ENCODE measurements at places on chromosomes 6 and 20. TPM values are rescaled to one million over a fixed set of nuclear protein-coding genes. Genes with fewer than 3 reads are reported as not detected.

GHRH gene
- total RNA-seq: not detected

OR2B6 gene
- not detected for total RNA-seq

TXLNB gene
- 3.3 TPM for total RNA-seq

PPP1R16B gene
- total RNA-seq: 108 TPM

VARS2 gene
- total RNA-seq: 41.0 TPM

EIF6 gene
- 74.0 TPM for total RNA-seq

TRIM40 gene
- not detected for total RNA-seq

GNAS gene
- total RNA-seq: 676 TPM

C2 gene
- total RNA-seq: 3.4 TPM

BPIFB4 gene
- not detected for total RNA-seq

CNKSR3 gene
- not detected for total RNA-seq

MEP1A gene
- total RNA-seq: not detected

NRN1 gene
- total RNA-seq: not detected

OXT gene
- 1.4 TPM for total RNA-seq

TMEM74B gene
- 0.73 TPM for total RNA-seq

PLA2G7 gene
- total RNA-seq: 0.63 TPM

SLC26A8 gene
- not detected for total RNA-seq

PPIL6 gene
- total RNA-seq: 1.8 TPM

KATNA1 gene
- total RNA-seq: 19.8 TPM

OR2J3 gene
- not detected for total RNA-seq

SS18L1 gene
- 20.7 TPM for total RNA-seq

HUS1B gene
- 2.9 TPM for total RNA-seq

MUC21 gene
- total RNA-seq: not detected

ARFRP1 gene
- total RNA-seq: 73.3 TPM

MRPL2 gene
- 45.6 TPM for total RNA-seq

NKAIN4 gene
- total RNA-seq: not detected

TBCC gene
- total RNA-seq: 55.7 TPM

AKAP7 gene
- 8.3 TPM for total RNA-seq

DUSP15 gene
- 1.8 TPM for total RNA-seq

DSTN gene
- total RNA-seq: 13.4 TPM

TFB1M gene
- 58.0 TPM for total RNA-seq

FAM83C gene
- total RNA-seq: not detected

MLIP gene
- not detected for total RNA-seq

FAM210B gene
- 13.6 TPM for total RNA-seq

UBE2C gene
- total RNA-seq: not detected

CSTF1 gene
- 33.8 TPM for total RNA-seq

Measured in B cell (primary cell).